ENCODE measurements at places on chromosomes 6 and 20. TPM values are rescaled to one million over a fixed set of nuclear protein-coding genes. Genes with fewer than 3 reads are reported as not detected.

DNA sequence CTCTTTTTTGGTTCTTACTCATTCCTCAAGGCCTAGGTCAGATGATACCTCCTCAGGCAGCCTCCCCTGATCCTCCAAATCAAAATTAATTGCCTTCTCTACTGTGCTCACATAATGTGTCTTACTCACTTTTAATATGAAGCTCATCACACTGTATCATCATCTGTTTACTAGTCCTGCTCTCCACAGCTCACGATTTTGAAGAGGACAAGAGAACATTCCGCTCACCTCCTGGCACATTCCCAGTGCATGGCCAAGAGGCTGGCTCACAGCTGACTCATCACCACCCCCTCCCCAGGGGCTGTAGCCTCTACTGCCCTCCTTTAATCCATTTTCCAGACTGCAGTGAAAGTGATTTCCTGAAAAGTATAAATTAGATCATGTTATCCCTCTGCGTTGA lies 133.1 kb downstream of the ALDH8A1 start:
- DNase-seq = no peak

GRCh38 chr20:59063358-59064213 lies 21.0 kb upstream of the PRELID3B start:
- no peak for DNase-seq

- DNase-seq = no peak
Measured at GRCh38 chr20:54710341-54710740, 234.9 kb downstream of the DOK5 start.

DNA sequence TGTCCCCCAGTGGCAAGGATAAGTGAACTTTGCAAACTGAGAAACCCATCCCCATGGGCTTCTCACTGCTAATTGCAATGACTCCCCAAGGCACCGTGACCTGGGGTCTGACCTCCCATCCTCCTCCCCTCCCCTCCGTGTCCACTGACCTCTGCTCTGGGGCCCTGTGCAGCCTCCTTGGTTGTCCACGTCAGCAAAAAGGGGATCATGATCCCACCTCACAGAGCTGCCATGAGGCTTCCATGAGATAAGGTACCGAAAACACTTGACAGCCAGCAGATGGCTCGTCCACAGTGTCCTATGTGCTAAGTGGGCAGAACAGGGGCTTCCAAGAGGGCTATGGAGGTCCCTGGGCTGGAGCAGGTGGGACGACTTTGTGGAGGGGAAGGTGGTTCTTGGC lies 104.5 kb downstream of the GRM4 start:
- DNase-seq = no peak

DNA sequence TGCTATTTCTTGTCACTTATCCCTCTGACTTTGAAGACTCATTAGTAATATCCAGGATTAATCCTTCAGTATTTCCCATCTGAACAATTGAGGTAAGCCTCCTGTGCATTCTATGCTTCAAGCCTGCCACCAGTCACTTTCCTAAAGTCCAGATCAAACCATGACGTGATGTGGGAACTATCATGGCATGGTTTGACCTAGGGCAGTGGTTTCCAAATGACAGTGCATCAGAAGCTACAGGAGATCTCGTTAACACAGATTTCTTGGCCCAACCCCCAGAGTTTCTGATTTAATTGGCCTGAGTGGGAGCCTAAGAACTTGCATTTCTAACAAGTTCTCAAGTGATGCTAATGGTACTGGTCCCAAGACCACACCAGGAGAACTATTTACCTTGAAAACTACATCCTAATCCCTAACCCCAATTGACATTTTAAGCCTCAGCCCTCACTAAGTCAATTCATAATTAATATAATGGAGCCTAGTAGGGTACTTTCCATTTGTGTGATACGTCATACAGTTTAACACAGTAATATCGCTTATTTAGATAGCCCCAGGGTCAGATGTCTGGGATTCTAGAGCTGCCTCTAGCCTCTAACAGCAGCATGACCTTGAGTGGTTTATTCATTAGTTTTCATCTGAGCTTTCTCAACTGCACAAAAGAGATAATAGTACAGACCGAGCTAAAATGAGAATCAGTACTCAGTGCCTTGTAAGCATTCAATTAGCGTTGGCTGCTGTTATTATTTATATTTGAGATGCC lies 907.6 kb downstream of the TFAP2A start:
- DNase-seq = no peak

DNA sequence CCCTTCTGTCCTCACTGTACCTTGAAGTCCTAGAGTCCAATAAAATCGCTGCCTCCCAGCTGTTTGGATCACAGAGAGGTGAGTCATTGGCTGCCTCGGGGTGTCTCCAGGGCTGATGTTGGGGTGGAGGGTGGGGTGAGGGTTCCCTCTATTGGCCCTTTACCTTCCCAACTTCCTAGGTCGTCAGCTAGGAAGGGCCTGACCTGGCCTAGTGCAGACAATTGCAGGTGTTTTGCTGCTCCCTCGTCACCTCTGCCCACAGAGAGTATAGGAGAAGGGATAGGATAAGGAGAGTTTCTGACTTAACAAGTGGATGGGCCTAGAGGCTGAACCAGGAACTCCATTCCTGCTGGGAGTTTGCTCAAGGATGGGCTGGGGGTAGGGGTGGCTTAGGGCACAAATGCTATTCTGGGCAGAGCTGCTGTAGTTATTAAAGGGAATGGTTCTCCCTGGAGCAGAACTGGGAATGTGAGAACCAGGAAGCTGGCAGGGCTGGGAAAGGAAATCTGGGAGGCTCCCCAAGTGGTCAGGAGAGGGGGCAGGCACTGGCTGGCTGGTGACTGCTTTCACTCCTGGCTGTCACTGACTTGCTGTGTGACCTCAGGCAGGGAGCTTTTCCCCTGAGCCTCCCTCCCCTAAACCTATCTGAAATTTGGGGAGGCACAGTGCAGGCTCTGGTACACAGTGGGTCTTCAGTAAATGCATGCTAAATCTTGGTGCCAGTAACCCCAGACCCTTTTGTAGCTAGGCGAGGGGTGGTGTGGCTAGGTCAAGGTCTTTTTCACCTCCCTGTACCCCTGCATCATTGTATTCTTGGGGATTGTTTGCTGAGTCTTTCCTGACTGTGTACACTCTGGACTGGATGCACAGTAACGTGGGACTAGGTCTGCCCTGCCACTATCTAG lies 1.5 kb downstream of the TP53INP2 start:
- DNase-seq = no peak

- DNase-seq = no peak
Measured at GRCh38 chr6:43242908-43243663, at the start of gene TTBK1. TSS of gene TTBK1 (plus strand) at chr6:43243481. CDS start at chr6:43246661, 3,180 bp downstream.

DNA sequence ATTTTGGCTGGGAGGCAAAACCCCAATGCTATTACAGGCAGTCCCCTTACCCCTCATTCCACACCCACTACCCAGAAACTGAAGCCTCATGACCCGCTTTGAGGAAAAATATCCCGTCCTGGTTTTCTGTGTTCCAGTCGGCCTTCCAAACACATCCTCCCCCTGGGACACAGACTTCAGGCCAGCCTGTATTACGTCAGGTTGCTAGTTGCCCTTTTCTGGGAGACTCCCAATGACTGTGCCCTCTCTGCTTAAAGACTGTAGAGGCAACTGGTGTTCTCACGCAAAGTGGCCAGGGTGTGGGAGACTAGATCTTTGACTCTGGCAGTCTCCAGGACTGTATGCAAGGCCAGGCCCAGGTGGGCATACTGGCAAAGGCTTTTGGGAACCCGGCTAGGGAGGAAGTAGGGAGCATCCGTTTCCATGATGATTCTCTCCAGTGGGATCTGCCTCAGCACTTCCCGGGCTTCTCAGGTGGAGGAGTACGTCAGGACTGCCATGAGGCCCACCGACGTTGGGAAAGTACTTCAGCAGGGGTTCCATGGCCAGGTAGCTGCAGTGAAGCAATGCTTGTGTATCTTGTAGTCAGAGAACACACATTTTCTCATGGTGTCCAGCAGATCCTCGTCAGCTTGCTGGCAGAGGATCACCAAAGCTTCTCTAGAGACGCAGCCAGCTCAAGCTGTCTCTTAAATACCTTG lies 34.9 kb downstream of the DYNLT1 start:
- no peak for DNase-seq

- DNase-seq = no peak
Measured at GRCh38 chr6:25640446-25640845, 11.6 kb upstream of the SCGN start.

- DNase-seq = no peak
Measured at GRCh38 chr6:16413399-16413798, 175.0 kb downstream of the GMPR start.

Gene MYBL2
- 0.94 TPM for total RNA-seq

Gene CCM2L
- 11.0 TPM for total RNA-seq

Gene NFS1
- total RNA-seq = 22.1 TPM

Gene ZNF831
- 0.57 TPM for total RNA-seq

Gene NRSN1
- not detected for total RNA-seq

Gene E2F1
- total RNA-seq = 1.4 TPM

All from aorta (tissue), 5 donors.